ENCODE measurements at places on chromosomes 2 and 18.

- DNase-seq = no peak
Measured at GRCh38 chr18:48313792-48314191, 95.4 kb downstream of the ZBTB7C start.

DNA sequence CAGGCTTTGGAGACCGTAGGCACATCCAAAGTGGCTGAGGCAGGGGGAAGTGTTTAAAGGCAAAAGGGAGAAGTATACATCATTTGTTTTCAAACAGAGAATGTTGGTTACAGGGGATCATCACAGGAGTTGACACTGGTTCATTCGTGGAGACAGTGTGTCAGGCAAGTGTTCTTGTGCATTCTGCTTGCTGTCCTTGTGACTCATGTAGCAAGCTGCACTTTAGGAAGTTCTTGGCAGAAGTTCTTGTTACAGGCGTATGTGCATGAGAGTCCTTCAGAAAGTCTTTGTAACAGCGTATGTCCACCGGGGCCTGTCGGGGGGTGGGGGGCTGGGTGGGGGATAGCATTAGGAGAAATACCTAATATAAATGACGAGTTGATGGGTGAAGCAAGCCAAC lies 36.5 kb upstream of the B4GALT6 start:
- no peak for DNase-seq

- no peak for DNase-seq
Measured at GRCh38 chr2:180647621-180648020, 332.8 kb upstream of the UBE2E3 start.

DNA sequence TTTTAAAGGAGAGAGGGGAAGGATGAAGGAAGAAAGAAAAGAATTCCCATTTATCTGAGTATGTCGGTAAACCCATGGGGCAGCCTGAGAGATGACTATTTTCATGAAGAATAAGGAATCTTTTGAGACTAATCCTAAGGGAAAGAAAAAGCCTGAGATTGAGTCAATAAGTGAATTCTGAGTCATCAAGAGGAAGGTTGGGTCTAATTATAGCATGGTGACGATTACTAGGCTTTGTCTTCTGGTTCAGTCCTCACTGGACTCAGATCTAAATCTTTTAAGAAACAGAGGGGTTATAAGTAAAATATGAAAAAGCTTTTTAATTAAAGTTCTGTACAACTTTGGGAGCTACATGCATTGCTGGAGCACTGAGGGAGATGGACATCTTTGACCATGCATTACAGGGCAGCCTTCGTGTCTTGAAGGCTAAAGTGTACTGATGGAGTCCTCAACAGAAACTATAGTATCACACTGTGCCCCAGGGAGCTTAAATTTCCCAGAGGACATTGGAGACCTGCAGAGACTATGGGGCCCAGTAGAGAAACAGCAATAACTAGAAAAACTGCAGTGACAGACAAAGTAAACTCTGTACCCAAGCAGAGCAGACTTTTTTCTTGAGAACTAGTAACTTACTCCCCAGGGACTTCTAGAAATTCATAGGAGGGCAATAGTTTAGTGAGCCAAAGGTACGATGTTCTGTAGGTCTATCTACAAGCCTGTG lies 260.9 kb downstream of the RAD51AP2 start:
- no peak for DNase-seq

- DNase-seq = no peak
Measured at GRCh38 chr2:230330725-230331124, 3.7 kb downstream of the SP140L start.

- peak; percentile 88 for DNase-seq
Measured at GRCh38 chr2:237744613-237745249, 53.8 kb upstream of the RBM44 start.

DNA sequence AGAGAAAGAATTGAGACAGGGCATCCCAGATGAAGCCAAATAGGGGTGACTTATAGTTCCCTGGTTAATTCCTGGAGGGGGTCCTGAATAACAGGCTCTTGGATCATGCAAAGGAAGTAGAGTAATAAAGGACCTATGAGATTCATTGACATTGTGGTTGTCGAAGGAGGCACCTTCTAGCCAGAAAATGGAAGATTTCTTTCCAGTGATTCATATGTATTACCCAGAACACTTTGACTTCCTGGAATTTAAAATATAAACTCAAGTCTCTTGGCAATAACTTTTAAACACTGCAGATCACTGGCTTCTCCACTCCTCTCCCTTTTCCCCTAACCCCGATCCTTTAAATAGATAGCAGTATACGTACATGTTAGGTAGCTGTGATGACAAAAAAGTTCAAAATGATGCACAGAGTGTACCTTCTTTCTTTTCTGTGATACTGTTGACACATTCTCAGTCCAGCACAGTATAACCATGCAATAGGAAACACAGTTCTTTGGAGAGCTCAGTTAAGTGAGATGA lies 211.8 kb downstream of the LTBP1 start:
- no peak for DNase-seq

Data from omental fat pad (tissue), 4 donors.